NCI-H526 (cell line): ENCODE measurements at places on chromosomes 11 and 22.

DNA sequence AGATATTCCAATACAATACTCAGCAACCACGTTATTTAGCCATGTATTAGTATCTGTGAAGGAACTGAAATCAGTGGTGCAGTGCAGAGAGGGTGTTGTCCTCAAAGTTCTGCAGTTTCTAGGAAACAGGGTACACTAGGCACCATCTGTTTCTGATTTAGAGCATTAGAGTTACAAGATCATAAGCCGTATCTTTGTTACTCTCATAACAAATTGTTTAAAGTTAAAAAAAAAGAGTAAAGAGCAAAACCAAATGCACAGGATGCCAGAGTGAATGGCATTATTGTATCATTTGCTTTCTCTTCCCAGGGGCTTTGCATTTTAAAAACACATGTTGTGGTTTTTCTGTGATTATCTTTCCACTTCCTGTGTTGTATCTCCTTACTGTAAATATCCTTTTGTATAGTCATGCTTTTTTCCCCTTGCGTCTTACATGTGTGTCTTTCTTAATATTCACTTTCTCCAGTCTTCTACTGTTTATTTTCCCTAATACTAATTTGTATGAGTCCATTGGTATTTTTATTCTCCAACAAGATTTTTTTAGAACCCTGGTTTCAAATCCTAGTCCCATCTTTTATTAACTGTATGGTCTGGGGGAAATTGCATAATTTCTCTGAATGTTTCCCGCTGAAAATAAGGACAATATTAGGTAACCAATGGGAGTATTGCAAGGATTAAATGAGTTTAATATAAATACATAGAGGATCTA is 15.2 kb upstream of the NUP160 start:
- no peak for DNase-seq

- DNase-seq, result peak; percentile 57
Observed at GRCh38 chr11:33735271-33736147, 714 bp downstream of the CD59 start.

GRCh38 chr22:45787759-45788158 is 116.1 kb downstream of the ATXN10 start:
- DNase-seq, result no peak

DNA sequence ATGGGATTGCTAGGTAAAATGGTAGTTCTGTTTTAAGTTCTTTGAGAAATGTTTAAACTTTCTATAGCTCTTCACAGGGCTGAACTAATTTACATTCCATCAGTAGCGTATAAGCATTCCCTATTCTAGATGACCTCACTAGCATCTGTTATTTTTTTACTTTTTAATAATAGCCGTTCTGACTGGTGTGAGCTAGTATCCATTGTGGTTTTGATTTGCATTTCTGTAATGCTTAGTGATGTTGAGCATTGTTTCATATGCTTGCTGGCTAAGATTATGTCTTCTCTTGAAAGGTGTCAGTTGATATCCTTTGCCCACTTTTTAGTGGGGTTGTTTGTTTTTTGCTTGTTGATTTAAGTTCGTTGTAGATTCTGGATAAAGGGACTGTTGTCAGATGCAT is 35.9 kb downstream of the MMP27 start:
- DNase-seq, result no peak

GRCh38 chr11:73586791-73587190 is 11.1 kb downstream of the FAM168A start:
- DNase-seq, result no peak
